Pancreas (tissue), 10 donors: ENCODE measurements at places on chromosomes 6 and 20.
A peak's percentile ranks its signal among the peaks of the same experiment; 100 is the strongest.

DNA sequence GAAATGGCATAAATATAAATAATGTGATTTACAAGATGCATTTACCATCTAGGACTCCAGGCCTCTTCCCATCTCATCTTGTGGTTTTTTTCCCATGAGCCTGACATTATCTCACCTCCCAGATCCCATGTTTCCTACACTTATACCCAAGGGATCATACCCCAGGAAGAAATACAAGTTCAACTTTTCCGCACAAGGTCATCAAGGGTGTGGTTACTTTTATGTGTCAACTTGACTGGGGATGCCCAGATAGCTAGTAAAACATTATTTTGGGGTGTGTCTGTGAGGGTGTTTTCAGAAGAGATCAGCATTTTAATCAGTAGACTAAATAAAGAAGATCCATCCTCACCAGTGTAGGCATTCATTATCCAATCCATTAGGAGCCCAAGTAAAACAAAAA, 176.3 kb upstream of the TNFAIP3 start:
- no peak for DNase-seq

GRCh38 chr6:44054721-44055559, 72.3 kb downstream of the MRPL14 start:
- peak; percentile 7 for DNase-seq

DNA sequence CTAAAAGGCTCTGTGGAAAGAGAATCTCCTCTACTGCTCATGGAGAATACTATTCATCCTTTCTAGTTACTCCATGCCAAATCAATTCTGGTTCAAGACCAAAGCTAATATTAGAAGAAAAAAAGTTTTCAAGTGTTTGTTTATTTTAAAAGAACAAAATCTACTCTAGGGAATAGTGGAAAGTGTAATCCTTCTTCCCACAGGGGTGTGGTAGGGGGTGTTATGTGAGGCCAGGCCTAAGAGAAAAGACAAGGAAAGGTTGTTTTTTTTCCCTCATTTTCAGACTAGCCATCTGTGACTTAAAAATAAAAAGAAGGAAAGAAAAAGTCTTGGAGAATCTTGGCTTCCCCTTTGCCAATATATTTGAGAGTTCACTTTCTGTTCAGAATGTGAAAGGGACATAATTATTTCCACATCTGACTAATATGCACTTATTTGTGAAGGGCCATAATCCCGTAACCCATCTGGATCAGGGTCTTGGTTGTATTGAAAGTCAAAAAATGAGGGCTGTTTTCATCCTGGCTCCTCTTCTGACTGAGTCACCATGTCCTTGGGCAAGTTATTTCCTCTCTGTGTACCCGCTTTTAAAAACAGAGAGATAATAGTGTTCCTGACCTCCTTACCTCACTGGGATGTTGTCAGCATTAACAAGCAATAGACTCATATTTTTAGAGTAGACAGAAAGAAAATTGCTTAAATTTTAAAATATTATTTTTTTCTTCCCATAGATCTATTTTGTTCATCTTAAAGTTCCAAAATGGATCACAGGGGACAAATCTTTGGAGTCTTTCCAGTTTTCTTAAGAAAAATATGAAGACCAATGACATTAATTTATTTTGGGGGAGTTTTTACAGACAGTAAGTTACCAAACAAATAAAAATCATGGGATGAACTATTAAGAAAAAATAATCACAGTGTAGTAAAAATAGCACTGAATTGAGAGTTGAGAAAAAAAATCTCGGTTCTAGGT, 233.7 kb downstream of the IBTK start:
- DNase-seq: no peak

DNA sequence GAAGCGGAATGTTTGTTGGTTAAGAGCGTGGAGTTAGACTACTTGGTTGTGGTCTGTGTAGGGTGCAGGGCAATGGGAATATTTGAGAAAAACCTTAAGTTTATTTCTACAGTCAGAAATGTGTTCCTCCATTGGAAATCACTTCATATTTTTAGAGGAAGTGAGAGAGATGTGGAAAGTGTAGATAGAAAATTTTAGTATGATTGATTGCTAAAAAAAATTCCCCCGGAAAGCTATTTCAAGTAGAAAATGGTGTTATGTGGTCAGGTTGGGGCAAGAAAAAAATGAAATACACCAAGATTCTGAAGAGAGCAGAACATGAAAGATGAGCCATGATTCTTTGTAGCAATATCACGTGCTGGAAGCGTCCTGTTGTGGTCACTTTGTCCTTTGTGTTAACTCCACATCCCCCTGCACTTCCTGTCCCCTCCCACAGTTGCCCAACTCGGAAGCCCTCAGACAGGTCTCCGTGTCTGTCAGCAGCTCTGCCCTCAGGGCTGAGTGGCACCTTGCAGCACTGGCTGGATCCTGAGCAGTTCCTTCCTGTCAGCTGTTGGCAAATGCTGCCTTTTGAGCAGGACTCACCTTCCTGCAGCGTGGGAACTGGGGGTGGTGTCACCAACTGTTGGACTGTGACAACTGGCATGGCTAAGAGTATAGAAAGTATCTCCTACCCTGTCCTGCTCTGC, 137.5 kb upstream of the SLC24A3 start:
- DNase-seq: no peak

GRCh38 chr6:32559747-32560146, 29.7 kb upstream of the HLA-DRB5 start:
- no peak for DNase-seq

- peak; percentile 77 for DNase-seq
Observed at GRCh38 chr6:41576667-41577066, 30.5 kb downstream of the FOXP4 start.

DNA sequence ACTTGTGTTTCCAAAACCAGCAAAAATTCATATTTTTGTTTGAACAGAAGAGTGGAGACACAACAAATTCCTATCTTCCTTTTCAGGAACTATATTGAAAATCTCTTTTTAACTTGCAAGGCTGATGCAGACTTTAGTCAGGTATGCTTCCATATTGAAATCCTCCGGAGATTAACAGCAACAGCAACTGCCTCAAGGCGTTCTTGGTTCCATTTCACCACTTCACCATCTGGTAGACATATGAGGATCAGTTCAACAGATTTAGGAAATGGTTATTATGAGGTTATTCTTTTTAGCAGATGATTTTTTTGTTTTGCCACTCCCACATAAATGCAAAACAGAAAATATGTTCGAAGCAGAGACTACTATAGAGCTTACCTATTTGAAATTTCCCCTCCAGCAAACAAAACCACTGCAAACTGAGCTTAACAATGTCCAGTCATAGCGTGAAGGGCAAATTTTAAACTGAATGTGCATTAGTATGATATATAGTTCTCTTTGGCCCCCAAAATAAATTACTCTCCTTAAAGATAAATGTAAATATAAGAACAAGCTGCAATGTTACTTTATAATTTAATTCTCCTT, 520.5 kb upstream of the ADGRB3 start:
- DNase-seq: no peak

GRCh38 chr6:74964871-74965441, 240.9 kb downstream of the COL12A1 start:
- DNase-seq: no peak

GRCh38 chr20:41560970-41561369, 57.2 kb downstream of the CHD6 start:
- no peak for DNase-seq

GRCh38 chr20:10696650-10697049, 22.9 kb upstream of the JAG1 start:
- DNase-seq: peak; percentile 49

- DNase-seq: peak; percentile 70
Observed at GRCh38 chr20:46752728-46753127, 43.3 kb downstream of the SLC2A10 start.

GRCh38 chr6:55266896-55267295, 60.4 kb upstream of the GFRAL start:
- no peak for DNase-seq

DNA sequence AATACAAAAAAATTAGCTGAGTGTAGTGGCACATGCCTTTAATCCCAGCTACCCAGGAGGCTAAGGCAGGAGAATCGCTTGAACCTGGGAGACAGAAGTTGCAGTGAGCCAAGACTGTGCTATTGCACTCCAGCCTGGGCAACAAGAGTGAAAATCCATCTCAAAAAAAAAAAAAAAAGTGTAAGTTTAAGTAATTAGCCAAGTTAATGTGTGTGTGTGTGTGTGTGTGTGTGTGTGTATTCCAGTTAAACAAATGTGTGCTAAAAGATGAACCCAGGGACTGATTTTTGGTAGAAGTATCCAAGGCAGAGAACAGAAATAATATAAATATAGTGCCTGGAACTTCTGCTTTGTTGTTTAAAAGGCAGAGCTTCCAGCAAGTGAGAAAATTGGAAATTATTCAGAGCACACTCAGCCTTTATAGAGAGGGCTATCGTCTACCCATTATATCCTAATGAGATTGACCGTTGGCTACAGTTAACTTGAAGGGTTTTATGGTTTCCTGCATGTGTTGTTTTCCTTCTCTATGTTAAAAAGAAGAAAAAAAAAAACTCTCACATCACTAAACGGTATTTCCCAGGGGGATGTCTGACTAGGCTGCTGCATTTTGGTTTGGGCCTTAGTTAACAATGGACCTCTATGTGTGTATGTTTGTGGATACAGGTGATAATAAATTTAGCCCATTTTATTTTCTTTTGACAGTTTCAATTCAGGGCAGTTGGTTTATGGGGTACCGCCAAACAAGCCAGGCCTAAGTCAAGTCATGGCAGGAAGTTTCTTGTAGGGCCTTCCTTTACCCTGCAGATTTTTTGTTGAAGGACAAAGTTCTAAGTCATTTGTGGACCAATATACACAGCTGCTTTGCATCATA, 9.8 kb downstream of the SOX4 start:
- no peak for DNase-seq

- DNase-seq: no peak
Observed at GRCh38 chr20:49729780-49730179, 16.1 kb upstream of the B4GALT5 start.

- DNase-seq: no peak
Observed at GRCh38 chr6:151805286-151805840, 2.1 kb upstream of the ESR1 start.

- DNase-seq: no peak
Observed at GRCh38 chr6:30548375-30548774, 7.9 kb downstream of the GNL1 start.

DNA sequence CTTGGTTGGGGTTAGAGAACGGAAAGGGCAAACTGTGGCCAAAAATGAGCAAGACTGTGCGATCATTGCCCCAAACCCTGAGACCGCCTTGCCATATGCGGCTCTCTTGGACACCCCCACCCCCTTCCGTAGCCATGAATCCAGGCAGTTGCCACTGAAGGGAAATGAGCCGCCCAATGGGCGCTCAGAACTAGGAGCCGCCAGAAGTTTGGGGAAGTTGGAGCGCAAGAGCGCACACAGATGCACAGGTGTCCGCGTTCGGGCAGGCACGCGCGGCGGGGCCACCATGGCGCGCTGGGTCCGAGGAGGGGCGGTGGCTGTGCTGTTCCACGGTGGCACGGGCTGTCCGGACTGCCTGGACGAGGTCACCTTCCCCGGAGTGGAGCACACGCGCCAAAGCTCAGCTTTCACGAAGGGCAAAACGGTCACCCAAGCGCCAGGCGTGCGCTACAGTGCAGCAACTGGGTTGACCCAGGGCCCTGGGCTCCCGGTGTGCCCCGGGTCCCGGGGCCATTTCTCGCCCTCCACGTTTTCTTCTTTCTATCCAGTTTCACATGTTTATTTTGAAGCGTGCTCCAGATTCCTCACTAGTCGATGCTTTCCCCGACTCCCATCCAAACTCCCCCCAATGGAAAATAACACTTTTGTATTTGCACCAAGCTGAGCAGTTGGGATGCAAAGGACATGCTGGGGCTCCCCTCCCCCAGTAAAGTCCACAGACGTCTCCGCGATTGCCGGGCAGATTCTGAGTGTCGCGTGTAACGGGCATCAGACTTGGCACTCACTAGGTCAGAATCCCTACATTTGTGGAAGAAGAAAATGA, 906 bp upstream of the PDE10A start:
- no peak for DNase-seq

DNA sequence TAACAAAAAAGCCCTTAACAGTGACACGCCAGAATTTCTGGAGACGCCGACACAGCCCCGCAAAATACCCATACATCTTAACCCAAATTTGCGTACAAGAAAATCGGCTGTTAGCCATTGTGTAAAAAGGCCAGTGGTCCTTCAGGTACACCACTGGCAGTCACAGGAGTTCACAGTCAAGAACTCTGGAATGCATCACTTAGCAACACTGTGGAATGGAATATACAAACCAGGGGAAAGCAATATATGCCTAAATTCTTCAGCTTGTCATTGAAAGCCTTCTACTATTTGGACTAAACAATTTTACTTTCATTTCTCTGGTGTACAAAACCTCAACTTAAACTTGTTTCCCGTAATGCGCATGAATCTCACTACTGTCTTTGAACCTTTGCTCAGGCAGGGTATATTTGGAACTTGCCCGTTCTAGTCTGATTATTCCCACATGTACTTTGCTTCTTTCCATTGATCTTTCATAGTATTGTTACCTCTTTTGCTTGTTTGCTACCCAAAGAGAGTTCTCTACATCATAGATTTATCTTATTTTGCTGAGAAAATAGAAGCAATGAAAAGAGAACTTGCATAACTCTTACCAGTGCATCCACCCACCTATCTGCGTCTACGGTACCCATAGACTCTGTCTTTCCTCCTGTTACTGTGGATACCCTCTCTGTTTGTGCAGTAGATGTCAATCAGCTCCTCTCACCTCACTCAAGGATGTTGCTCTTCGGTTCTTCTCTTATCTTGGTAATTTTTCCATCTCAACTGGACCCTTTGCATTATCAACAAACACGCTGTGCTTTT, at the start of gene ARMH2:
TSS of gene ARMH2 (minus strand) at position 178 of the 801 bp plus-strand sequence. CDS start at position 118, 60 bp downstream.
- no peak for DNase-seq

DNA sequence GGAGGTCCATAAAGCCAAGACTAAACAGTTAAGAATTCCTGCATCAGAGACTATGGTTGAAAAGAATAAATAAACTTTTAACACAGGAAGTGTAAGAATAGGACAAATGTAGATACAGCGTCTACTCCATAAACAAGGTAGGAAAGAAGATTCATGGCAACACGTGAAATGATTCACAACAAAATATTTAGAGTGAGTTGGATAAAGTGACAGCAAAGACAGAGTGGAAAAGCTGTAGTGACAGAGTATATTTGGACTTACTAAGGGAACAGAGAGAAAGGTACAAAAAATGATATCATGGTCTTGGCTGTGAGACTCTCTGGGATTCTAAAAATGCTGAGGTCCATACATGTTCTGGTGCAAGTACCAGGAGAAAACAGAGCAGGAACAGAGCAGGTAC, 21.9 kb upstream of the KIAA0408 start:
- no peak for DNase-seq

- DNase-seq: peak; percentile 77
Observed at GRCh38 chr20:33401184-33401920, at the start of gene CDK5RAP1. Gene CDK5RAP1, minus strand, starts transcription at chr20:33401519. Its CDS starts 4,455 bp downstream, at chr20:33397064.
